PC-9 (cell line): ENCODE measurements at places on chromosomes 6 and 20. TPM values are rescaled to one million over a fixed set of nuclear protein-coding genes. Genes with fewer than 3 reads are reported as not detected.

DNA sequence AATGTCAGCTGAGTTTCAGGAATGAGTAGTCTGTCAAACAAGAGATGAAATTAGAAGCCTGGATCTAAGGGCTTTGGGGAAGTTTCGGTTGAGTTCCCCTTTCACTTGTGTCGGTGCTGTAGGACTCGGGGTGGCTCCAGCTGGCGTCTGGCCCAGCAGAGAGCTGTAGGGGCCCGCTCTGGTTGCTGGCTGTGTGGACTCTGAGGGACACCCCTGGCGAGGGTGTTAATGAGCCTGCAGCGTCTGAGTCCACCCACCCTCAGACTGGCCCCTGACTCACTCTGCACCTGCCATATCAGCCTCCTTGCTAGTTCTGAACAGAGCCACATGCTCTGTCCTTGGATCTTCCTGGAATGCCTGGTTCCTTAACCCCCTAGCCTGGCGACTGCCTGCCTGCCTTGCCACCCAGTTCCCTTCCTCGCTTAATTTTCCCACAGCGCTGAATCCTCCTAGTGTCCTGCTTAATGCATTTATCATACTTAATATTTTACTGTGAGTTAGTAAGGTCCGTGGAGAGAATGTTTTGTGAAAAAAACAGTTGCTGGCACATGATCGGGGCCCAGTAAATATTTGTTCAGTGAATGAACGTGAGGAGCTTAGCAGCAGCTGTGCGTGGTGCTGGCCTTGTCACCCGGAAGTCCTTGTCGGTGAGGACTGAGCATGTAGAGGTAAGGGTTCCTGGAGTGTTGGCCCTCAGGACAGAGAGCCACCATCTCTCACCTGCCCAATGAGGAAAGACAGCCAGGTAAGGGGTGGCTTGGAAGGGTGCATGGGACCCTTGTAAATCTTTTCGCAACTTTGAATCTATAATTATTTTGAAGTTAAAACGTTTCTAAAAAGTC is 1.6 kb downstream of the DNAJC5 start:
- H3K27ac ChIP-seq, result peak overlapping the region; percentile 68
- no peaks in the 10 kb centered on the region for H3K27me3 ChIP-seq
- no peak for DNase-seq
- peaks cover 26% of the 10 kb centered on the region for H3K4me1 ChIP-seq

DNA sequence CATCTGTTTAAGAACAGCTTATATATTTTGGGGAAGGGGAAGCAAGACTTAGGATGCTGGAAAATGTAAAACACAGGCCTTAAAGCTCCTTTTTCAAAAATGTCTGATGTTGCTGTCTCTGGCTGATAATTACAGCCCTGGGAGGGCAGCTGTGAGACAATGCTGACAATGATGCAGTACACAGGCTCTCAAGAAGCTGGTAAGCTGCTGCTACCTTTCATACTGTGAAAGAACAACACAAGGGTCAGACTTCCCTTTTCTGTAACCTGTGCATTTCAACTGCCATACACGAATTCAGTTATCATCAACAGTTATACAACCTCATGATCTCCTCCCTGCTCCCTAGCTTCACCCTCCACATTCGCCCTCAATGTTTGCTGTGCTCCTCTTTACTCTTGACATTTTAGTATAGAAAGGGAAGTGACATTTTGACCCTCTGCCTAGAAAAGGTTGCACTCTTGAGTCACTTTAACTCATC is 25.2 kb downstream of the MAP7 start:
- DNase-seq, result no peak
- H3K27me3 ChIP-seq, result no peaks in the 10 kb centered on the region
- 0 out of 2 replicates have a peak, but pooled peaks cover 7% of the 10 kb centered on the region for H3K4me1 ChIP-seq

- no peak for DNase-seq
- peak overlapping the region; percentile 90; the same call in 1 of the 2 replicates for H3K4me3 ChIP-seq
- H3K27me3 ChIP-seq, result no peaks in the 10 kb centered on the region
These were observed 4.4 kb downstream of the AMD1 start for GRCh38 chr6:110878751-110879522.

GRCh38 chr20:6583134-6583738 is 184.2 kb upstream of the BMP2 start:
- H3K4me3 ChIP-seq, result no peak overlapping the region
- H3K36me3 ChIP-seq, result no peaks in the 10 kb centered on the region
- H3K27me3 ChIP-seq, result no peaks in the 10 kb centered on the region

DNA sequence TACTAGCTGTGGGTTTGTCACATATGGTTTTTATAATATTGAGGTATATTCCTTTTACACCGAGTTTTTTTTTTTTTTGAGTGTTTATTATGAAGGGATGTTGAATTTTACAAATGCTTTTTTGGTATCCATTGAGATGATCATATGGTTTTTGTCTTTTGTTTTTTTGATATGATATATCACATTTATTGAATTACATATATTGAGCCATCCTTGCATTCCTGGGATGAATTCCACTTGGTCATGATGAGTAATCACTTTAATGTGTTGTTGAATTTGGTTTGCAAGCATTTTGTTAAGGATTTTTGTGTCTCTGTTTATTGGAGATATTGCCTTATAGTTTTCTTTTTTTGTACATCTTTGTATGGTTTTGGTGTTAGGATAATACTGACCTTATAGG is 3.3 kb upstream of the ZNF337 start:
- H3K27ac ChIP-seq, result no peak overlapping the region
- no peak for DNase-seq
- H3K4me1 ChIP-seq, result peaks cover 7% of the 10 kb centered on the region; the same call in 1 of the 2 replicates
- H3K27me3 ChIP-seq, result no peaks in the 10 kb centered on the region
- peaks cover 6% of the 10 kb centered on the region; the same call in 1 of the 2 replicates for H3K36me3 ChIP-seq

GRCh38 chr6:27318973-27319372 is 6.9 kb upstream of the POM121L2 start:
- H3K4me3 ChIP-seq, result no peak overlapping the region
- no peaks in the 10 kb centered on the region for H3K36me3 ChIP-seq
- H3K27me3 ChIP-seq, result no peaks in the 10 kb centered on the region
- no peak for DNase-seq
- no peaks in the 10 kb centered on the region for H3K4me1 ChIP-seq

- no peaks in the 10 kb centered on the region for H3K36me3 ChIP-seq
- no peaks in the 10 kb centered on the region for H3K4me1 ChIP-seq
- no peak overlapping the region for H3K27ac ChIP-seq
- H3K27me3 ChIP-seq, result no peaks in the 10 kb centered on the region
- DNase-seq, result no peak
- H3K4me3 ChIP-seq, result no peak overlapping the region
These were observed 377.1 kb downstream of the ESR1 start for GRCh38 chr6:152184573-152184916.

- no peaks in the 10 kb centered on the region for H3K4me1 ChIP-seq
- no peak for DNase-seq
- no peak overlapping the region for H3K27ac ChIP-seq
- H3K27me3 ChIP-seq, result no peaks in the 10 kb centered on the region
These were observed 8.7 kb downstream of the NUDT3 start for GRCh38 chr6:34383656-34384320.

GRCh38 chr20:12886618-12887363 is 122.0 kb upstream of the SPTLC3 start:
- H3K4me3 ChIP-seq, result no peak overlapping the region
- H3K27me3 ChIP-seq, result 0 out of 2 replicates have a peak, but pooled peaks cover 6% of the 10 kb centered on the region
- no peak for DNase-seq
- no peak overlapping the region for H3K27ac ChIP-seq

DNA sequence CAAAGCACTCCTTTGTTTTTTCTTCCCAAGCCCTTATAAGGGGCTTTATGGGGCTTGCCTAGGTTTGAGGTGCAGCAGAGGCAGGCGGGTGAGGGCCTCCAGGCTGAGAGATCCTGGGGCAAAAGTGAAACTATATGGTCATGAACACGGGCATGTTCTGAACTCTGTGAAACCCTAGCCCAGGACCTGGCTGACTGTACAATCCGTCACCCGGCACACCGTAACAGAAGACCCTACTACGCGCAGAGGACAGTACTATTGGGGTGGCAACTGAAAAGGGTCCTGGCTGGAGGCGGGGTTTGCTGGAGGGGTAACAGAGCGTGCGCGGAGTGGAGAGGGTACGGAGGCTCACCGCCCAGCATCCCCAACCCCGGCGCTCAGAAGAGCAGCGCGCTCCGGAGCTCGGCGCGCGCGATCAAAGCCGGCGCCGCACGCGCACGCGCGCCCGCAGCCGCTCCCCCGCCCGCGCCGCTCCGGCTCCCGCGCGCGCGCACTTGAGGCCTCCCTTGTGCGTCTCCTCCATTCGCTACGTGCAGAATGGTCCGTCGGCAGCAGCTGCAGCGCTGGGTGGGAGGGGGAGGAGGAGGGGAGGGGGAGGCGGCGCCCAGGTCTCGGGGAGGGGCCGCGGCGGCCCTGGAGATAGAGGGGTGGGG is 54.2 kb downstream of the MRPL14 start:
- peak overlapping the region; percentile 94 for H3K27ac ChIP-seq
- H3K27me3 ChIP-seq, result no peaks in the 10 kb centered on the region
- H3K36me3 ChIP-seq, result no peaks in the 10 kb centered on the region
- peaks cover 76% of the 10 kb centered on the region for H3K4me1 ChIP-seq
- DNase-seq, result peak; percentile 63
- peak overlapping the region; percentile 66 for H3K4me3 ChIP-seq

- H3K27me3 ChIP-seq, result no peaks in the 10 kb centered on the region
- no peaks in the 10 kb centered on the region for H3K4me1 ChIP-seq
- H3K27ac ChIP-seq, result no peak overlapping the region
- no peak for DNase-seq
These were observed 129.2 kb downstream of the TRDN start for GRCh38 chr6:123507582-123507981.

GRCh38 chr20:56245761-56246160 is 2.8 kb upstream of the MC3R start:
- peaks cover 35% of the 10 kb centered on the region for H3K27me3 ChIP-seq
- no peaks in the 10 kb centered on the region for H3K36me3 ChIP-seq
- H3K4me3 ChIP-seq, result no peak overlapping the region
- DNase-seq, result no peak

DNA sequence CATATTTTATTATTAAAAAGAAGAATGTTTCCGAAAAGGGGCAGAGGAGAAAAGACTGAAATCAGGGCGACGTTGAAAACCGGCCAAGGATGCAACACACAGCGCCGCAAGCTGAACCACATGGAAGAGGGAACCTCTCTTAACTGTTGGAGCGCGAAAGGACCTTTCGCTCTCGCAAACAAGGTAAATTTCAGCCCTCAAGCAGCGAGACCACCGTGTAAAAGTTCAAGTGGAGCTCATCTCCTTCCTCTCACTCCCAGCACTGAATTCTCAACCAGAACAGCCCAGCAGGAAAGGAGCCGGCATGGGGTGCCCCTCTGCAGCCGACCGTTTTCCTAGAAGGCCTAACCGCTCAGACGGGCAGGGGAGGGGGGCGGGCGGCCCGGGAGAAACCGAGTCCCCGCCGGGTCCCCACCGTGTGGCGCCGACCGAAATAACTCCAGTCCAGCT is 621 bp downstream of the GPR63 start:
- peaks cover 13% of the 10 kb centered on the region for H3K4me1 ChIP-seq
- H3K27me3 ChIP-seq, result no peaks in the 10 kb centered on the region; the same call in 1 of the 2 replicates
- no peaks in the 10 kb centered on the region for H3K36me3 ChIP-seq
- H3K27ac ChIP-seq, result no peak overlapping the region

- peaks cover 27% of the 10 kb centered on the region for H3K4me1 ChIP-seq
- H3K27ac ChIP-seq, result no peak overlapping the region
- H3K4me3 ChIP-seq, result no peak overlapping the region
- no peaks in the 10 kb centered on the region for H3K27me3 ChIP-seq
These were observed 6.1 kb upstream of the IFT52 start for GRCh38 chr20:43584448-43585136.

GRCh38 chr6:6470123-6470522 is 118.4 kb upstream of the LY86 start:
- no peak for DNase-seq
- no peak overlapping the region for H3K4me3 ChIP-seq
- H3K4me1 ChIP-seq, result no peaks in the 10 kb centered on the region
- H3K27me3 ChIP-seq, result no peaks in the 10 kb centered on the region
- no peaks in the 10 kb centered on the region for H3K36me3 ChIP-seq

- no peak for DNase-seq
- H3K27ac ChIP-seq, result no peak overlapping the region
- H3K27me3 ChIP-seq, result no peaks in the 10 kb centered on the region
- H3K4me3 ChIP-seq, result no peak overlapping the region
These were observed 20.0 kb upstream of the TMEM14A start for GRCh38 chr6:52650941-52651340.

DNA sequence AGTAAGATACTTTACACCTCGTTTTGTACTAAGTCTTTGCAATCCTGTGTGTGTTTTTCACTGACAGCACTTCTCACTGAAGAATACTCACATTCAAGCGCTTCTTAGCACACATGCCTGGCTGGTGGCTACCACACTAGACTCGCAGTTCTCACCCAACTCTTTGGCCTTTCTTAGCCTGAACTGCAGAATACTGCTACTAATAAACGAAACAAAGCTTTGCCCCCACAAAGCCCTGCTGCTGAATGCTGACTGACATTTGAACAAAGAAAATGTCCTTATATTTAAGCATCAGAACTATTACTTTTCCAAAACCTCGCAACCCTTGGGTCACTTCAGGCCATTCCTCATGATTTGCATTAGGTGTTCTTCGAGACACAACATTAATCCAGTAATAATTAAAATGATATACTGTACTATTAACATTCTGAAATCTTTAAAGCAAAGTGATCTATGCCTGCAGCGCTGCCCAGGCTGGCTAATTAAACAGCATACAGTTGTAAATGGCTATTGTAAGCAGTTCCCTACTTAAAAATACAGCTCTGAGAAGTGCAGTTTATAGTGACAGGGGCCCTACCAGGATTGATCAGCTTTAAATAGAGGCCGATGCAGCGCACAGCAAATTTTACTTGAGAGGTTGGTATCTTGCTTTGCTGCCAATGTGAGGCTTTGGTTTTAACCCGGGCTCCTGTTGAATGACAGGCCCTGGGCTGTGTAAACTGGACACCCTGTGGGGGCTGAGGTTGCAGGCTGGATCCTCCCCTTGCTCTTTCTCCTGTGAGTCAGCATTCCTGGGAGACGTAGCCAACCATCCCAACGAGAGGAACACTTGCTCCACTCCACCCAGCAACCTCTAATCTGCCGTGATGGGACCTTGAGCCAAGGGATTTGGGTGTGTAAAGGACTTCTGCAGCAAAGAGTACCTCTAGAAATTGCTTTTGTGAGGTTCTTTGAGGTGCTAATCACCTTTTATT is 899.0 kb downstream of the TFAP2A start:
- DNase-seq, result peak; percentile 74
- no peak overlapping the region for H3K4me3 ChIP-seq
- no peaks in the 10 kb centered on the region for H3K36me3 ChIP-seq
- H3K27ac ChIP-seq, result no peak overlapping the region
- H3K27me3 ChIP-seq, result no peaks in the 10 kb centered on the region
- peaks cover 23% of the 10 kb centered on the region for H3K4me1 ChIP-seq

GRCh38 chr6:112923940-112924587 is 576.9 kb downstream of the RFPL4B start:
- DNase-seq, result no peak
- no peak overlapping the region for H3K4me3 ChIP-seq
- H3K4me1 ChIP-seq, result no peaks in the 10 kb centered on the region
- H3K27me3 ChIP-seq, result no peaks in the 10 kb centered on the region

The DEFB132 gene
- not detected in 2 replicates for total RNA-seq

The ENPP1 gene
- 3.0 and 4.1 TPM in 2 replicates for total RNA-seq

The DSP gene
- total RNA-seq, result 109 and 117 TPM in 2 replicates

The SLC35D3 gene
- not detected in 2 replicates for total RNA-seq

The ABHD16B gene
- total RNA-seq, result not detected in 2 replicates

The CSE1L gene
- total RNA-seq, result 83.1 and 132 TPM in 2 replicates

The PACRG gene
- total RNA-seq, result not detected in 2 replicates
